ELR (cell line): ENCODE measurements at places on chromosomes 7 and 10.

GRCh38 chr7:85529201-85529600, 342.3 kb upstream of the SEMA3D start:
- no peak for DNase-seq

DNA sequence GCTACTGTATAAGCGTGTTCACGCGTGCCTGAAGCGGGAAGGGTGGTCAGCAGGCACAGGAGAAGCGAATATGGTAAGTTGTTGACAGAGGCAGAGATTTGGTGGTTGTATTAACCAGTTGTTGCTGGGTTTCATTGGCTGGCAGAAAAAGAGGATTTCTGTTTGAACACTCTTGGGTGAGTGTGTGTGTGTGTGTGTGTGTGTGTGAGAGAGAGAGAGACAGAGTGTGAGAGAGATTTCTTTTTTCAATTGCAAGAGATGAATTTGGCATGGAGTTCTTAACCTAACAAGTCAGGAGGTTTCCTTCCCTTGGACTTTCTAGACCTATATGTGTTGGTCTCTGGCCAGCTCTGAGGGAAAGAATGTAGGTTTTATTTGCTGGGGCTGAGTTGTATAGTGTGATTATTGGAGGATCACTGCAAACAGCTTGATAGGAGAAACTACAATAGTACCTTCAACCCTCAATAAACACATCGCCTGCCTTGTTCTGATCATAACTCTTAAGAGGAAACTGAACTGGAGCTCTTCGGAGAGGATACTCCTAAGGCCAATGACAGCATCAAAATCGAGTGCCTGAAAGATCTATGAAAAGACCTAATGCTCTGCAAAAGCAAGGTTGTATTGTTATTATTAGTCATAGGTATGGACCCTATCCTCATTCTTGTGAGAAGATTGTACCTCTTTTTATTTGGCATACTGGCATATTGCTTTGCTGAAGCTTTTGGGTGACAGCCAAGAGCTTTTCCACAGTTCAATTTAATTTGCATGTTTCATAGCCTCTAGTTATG, 1.2 kb downstream of the MCU start:
- DNase-seq = peak; percentile 57

DNA sequence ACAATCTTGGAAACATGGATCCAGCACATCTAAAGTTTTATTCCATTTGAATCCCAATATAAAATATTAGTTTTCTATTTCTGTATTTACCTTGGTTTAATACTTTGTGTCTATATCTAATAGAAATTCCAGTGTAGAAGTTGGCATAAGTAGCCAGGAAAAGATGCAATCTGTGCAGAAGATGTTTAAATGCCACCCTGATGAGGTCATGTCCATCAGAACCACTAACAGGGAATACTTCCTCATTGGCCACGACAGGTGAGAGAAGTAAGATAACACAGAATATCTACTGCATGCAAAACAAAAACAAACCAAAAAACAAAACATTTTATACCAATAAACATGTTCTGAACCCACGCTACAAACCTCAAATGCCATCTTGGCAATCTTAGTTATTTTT, 15.7 kb downstream of the PLEKHS1 start:
- no peak for DNase-seq

DNA sequence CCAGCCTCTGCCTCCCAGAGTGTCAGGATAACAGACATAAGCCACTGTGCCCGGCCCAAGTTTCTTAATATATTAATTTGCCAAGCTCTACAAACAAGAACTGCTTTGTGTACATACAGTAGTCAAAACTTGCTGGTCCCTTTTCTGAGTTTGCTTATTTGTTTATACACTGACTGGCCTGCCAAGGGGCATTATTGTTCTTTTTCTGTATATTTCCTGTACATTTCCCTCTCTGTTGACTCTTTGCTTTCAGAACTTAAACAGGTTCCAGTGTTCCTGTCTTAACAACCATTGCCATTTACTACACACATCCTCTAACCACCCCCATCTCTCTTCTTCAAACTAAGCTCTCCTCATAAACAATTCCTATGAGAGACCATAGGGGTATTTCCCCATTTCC, 61.5 kb upstream of the RPA3 start:
- no peak for DNase-seq
